ENCODE measurements at places on chromosomes 12 and 14.

DNA sequence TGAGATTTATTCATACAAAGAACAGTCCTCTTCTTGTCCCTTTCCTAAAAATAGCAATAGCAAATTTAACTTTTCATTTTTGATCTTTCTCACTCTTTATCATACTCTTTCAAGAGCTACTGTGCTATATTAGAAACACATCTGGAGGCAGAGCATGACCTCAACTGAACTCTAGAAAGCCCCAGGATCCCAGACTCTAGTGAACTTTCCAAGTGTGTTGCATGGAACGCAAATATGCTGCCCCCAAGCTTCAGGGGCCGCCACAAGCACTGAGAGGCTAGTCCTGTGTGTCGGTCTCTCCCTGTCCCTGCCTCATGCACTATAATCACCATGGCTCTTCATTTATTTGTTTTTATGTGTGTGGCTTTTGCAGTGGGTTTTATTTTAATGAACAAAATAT is 38.7 kb upstream of the ZNF641 start:
- DNase-seq = no peak

- no peak for DNase-seq
Observed at GRCh38 chr12:77070800-77071449, 5.6 kb upstream of the E2F7 start.

- no peak for DNase-seq
Observed at GRCh38 chr14:61090432-61091216, 109.6 kb downstream of the SLC38A6 start.

DNA sequence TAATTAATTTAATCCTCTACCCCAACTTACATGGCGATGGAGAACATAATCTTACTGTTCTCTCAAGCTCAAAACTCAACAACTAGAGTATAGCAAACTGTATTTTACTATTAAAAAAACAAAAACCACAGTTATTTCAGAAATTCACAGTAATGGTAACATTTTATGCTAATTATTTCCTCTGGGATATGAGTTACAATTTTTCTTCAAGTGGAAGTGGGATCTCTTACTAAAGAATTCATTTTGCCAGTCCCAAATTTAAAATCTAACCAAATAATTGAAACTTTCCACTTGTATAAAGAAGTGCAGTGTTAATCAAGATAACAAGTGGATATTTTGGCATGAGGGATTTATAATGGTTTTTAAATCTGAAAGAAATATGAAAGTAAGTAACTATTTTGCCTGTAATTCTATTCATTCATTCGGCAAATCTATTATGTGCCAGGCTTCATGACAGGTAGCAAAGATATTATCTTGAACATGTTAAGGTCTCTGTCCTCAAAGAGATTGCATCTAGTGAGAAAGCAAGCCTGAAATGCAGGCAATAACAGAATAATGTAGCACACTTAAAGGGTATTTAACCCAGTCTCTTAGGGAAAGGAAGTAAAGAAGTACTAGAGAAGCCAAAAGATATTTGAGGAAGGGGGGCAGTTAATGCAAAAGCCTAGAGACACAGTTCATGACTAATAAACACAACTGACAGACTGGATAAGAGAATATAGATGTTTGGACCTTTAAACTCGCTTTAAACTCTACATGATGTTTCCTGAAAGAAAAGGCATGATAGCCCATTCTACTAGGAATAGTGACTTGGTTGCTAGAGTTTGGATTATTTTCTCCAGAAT is 44.0 kb downstream of the TAOK3 start:
- no peak for DNase-seq

DNA sequence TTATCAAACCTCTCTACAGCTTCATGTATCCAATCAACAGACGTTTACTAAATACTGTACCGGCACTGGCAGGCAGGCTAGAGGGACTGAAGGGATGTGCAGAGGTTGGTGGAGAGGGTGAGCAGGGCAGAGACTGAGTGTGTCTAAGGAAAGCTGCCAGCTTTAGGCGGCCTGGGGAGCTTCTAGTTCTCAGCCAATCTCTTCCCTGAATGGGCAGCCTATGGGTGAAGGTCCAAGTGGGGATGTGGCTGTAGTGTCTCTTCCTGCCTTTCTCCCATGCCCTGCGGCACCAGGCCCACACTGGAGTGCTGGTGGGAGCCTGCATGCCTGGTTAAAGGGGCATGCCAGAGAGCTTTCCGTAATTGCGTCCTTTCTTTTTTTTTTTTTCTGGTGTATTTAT is 239.8 kb downstream of the CACNA1C start:
- DNase-seq = no peak

DNA sequence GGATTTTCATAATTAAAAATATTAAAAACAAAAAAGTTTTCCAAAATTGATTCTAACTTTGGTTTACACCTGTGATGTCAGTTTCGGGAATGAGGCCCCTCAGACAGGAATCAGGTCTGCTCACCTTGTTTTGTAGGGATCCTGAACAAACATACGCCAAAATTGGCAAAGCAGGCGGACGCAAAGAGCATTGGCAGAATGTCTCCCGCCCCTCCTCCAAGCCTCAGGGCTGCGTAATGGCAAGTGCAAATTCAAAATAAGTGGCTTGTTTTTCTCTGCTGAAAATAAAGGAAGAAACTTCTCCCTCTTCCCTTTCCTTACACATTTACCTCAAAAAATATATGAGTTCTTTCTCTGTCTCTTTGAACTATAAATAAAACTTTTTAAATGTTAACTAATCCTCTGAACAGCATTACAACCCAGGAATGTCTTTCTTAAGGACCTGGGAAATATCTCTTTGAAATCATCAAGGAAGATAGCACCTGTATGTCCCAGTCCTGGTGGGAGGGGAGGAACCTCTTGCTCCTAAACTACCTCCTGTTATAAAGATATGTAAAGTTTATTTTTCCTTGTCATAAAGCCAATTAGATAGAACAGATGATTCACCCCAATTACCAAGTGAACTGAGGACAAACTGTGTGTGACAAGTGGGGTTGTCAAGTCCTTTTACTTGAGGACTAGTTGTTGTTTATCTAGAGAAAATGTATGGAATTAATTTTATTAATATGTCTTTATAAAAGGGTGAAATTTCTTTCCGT is 16.5 kb downstream of the OR6J1 start:
- DNase-seq = no peak

DNA sequence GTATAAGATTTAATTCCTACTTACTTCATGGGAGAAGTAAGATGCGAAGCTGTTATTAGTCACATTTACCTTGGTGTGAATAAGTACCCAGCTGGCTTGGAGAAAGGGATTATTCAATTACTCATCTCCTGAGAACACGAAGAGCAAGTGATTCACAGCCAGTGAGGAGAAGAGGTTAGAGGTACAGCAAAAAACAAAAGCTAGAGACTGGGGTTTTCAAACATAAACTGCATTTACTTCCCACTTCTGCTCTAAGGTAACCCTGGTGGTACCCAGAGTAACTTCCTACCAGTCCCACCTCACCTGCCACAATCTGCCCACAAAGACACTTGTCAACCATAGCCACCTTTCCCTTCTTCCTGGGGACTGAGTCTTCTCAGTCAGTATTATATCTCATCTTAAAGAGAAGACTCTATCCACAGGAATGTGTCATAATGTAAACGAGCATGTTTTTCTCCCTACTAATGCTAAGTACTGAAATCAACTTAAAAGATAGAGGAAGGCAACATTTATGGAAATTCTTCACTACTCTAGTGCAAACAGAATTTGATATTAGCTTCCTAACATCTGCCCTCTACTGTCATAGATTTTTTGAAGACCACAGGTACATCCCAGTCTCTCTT is 6.0 kb upstream of the IL22 start:
- no peak for DNase-seq

DNA sequence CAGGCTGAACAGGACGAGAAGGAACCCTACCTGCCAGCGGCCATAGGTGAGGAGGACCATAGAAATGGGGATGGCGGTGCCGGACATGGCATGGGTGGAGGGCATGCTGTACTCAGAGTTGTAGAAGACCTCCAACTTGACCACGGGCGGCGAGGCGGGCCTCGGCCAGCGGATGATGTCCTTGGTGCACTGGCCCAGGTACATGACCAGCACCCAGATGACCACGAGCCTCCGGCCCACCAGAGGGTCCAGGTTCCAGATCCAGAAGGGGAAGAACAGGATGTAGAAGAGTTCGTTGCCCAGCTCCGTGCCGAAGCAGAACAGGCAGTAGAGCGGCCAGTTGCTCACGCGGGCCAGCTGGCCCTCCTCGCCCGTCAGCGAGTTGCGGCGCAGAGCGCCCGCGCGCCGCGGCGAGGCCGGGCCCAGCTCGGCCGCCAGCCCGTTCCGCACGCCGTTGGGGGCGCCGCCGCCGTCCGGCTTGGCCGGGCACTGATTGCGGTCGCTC is 582 bp downstream of the SGPP1 start:
- DNase-seq = no peak

Data from stimulated activated CD8-positive, alpha-beta memory T cell treated with anti-CD3 and anti-CD28 coated beads, Interleukin-15, amount 100 ng/mL, for 4 hours (primary cell).